ENCODE measurements at places on chromosomes 1 and 21.

DNA sequence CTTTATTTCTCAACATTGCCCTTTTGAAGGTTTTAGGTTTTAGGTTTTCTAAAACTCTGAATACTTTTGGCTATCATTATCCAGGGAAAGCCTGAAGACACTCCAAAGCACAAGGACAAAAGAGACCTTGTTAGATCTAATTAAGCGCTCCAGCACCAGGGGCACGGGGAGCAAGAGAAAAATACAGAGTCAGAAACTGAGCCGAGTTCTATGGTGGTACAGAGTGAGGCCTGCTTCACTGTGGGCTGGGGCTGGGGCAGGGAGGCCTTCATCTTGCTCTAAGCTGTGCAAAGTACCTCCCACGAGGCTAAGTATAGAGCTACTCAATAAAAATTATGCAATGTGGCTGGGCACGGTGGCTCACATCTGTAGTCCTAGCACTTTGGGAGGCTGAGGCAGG lies 19.7 kb upstream of the RAB4A start:
- DNase-seq, result no peak

DNA sequence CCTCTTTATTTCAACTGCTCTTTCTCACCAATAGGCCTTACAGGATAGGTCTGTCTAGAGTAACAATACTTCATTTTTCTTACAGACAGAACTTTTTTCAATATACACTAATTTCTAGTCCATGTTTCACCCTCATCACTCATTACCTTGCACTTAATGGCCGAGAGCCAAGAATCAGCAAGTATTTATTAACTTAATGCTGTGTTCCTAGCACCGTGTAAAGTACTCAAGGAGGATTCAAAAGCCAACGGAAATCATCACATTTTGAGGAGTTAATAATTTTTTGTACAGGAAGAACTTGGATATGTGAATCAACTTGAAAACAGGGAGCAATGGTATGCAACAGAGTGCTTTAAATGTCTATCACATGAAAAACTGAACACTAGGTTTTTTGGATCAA lies 102.0 kb downstream of the PTPN14 start:
- no peak for DNase-seq

- DNase-seq, result no peak
These were observed 67.2 kb downstream of the SCCPDH start for GRCh38 chr1:246791303-246791918.

DNA sequence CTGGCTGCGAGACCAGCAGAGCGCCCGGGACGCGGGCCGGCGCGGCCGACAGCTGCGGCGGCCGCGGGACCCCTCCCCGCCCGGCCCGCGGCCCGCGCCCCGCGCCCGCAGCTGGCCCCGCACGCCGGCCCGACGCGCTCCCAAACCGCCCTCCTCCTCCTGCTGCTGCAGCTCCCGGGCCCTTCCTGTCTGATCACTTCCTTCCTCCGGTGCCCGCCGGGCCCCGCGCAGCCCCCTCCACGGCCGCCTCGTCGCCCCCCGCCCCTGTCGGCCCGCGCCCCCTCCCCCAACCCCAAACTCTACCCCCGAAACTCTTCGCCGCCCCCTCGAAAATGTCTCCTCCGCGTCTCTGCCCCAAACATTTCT lies 594 bp downstream of the LUZP1 start:
- no peak for DNase-seq

DNA sequence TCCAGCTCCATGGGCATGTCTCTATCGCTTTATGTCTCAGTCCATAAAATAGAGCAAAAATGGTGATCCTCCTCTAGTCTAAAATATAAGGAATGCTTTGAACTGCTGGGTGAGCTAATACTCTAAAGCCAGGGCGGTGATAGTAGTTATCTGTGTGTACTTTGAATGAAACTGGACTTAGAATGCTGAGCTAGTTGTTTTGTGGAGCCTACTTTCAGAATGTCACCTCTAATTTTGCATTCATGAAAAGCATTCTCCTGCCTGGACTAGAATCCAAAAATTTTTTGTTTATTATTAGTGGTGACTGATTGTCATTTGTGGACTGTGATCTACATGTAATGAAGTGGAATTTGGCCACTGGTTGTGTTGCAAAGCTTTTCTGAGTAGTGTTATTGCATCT lies 241.6 kb upstream of the C1orf105 start:
- no peak for DNase-seq

GRCh38 chr1:115090956-115091355 lies 1.7 kb upstream of the TSPAN2 start:
- no peak for DNase-seq

GRCh38 chr1:153550827-153551500 lies 1.9 kb upstream of the S100A3 start:
- peak; percentile 49 for DNase-seq

DNA sequence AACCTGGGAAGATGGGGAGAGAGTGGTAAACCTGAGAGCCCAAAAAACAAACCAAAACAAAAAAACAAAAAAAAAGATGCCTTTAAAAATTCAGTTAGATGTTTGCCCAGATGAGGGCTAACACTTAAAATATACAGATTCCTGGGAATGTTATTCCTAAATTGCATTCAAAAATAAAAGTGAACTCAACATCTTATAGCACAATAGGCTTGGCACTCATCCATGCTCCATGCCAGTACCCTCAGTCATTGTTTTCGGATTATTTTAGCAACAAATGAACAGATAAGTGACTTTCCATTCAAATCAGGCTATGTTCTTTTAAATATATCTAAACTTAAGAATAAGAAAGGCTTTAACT lies 3.7 kb downstream of the ATP1A1 start:
- no peak for DNase-seq

- peak; percentile 79 for DNase-seq
These were observed 24.9 kb upstream of the GRHL3 start for GRCh38 chr1:24294228-24294672.

DNA sequence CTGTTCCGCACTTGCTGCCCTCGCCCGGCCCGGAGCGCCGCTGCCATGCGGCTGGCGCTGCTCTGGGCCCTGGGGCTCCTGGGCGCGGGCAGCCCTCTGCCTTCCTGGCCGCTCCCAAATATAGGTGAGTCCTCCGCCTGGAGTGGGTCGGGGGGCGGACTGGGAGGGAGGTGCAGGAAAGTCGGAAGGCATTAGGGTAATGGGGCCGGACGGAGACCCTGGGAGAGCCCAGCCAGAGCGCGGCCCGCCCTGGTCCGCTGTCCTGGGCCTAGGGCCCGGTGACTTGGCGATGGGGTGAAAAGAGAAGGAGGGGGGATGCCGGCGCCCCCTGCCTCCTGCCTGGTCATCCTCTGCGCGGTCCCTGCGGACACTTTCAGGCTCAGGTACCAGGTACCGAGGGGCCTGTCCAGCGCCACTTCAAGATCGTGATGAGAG lies 243 bp downstream of the ADAM15 start:
- no peak for DNase-seq

GRCh38 chr1:201447903-201448871 lies 20.8 kb downstream of the PHLDA3 start:
- no peak for DNase-seq

- no peak for DNase-seq
These were observed 25.6 kb downstream of the SEC16B start for GRCh38 chr1:177944016-177944949.

DNA sequence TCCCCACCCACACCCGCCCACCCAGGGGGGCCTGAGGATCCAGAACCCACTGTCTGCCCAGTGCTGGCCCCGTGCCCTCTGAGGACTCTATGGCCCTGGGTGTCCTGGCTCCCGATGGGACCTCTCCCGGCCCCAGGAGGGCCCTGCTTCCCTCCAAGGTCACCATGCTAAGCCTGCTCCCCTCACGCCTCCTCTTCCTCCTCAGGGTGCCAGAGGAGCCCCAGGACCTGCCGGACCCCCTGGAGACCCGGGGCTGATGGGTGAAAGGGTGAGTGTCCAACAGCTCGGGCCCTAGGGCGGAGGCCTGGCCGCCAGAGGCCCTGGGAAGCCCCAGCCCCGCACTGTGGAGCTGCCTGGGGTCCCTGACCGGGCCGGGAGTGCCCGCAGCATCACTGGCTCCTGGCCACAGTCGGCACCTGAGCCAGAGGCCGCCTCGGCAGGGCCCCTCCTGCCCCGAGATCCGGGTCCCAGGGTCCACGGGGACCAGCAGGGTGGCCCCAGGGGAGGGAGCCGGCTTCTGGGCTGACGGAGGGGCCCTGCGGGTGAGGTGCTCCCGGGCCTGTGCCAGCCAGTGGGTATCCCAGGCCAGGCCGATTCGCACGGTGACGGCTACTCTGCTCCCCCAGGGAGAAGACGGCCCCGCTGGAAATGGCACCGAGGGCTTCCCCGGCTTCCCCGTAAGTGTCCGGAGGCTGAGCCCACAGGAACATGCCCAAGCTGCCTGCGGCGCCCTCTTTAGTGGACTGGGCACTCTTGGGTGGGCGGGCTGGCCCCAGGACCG lies 16.1 kb downstream of the COL6A1 start:
- DNase-seq, result peak; percentile 55

GRCh38 chr1:231000639-231001038 lies 21.7 kb downstream of the ARV1 start:
- no peak for DNase-seq

GRCh38 chr1:223233410-223234169 lies 90.5 kb upstream of the TLR5 start:
- no peak for DNase-seq

DNA sequence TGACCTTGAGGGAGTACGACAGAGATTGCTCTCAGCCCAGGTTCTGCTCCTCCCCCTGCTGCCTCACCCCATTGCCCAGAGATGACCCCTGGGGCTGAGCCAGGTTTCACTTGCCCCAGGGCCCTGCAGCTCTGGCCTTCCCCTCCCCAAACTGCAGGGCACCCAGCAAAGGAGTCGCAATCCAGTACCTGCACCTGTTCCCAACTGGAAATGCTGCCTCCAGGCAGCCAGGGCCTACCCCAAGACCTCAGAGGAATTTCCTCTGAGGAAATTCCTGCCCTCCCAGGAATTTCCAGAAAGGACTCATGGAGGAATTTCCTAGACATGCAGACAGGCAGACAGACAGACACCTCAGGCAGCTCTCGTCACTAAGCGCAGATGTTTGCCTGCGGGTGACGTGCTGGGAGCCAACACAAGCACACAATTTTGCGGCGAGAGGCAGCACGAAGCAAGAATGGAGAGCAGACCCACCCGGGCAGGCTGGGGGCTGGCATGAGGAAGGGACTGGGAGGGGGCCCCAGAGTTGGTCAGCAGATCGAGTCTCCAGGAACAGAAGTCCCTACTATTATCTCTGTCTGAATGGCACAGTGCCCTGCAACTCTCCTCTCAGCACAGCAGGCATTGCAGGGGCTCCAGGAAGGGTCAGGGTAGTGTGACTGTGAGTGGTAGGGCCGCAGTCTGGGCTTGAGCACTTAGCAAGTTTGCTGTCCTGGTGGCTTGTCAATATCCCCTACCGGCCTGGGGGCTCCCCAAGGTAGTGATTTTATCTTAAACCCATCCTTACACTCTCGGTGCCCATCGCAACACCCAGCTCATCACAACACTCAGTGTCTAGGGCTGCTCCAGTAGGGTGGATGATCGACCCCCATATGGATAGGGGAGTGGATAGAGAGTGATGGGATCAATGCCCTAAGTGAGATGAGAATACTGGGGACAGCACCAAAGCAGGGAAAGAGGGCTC lies 2.9 kb upstream of the EFNA1 start:
- peak; percentile 80 for DNase-seq

GRCh38 chr21:23977971-23978370 lies 1629.3 kb downstream of the MRPL39 start:
- no peak for DNase-seq

DNA sequence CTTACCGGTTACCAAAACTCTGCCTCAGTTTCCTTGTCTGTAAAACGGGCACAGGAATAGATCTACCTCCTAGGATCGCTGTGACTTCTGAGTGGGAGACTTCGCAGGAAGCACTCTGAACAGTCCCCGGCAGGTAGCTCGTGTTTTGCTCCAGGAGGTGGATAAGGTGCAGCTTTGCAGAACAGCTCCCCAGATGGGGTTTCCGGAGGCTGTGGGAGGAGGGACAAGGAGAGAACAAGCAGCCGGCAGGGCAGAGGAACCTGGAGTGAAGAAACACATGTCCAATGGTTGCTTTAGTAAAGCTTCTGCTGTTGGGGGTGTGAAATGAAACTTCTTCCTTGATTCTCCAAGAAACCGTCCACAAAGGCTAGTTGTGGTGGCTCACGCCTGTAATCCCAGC lies 95.5 kb upstream of the TARDBP start:
- no peak for DNase-seq

DNA sequence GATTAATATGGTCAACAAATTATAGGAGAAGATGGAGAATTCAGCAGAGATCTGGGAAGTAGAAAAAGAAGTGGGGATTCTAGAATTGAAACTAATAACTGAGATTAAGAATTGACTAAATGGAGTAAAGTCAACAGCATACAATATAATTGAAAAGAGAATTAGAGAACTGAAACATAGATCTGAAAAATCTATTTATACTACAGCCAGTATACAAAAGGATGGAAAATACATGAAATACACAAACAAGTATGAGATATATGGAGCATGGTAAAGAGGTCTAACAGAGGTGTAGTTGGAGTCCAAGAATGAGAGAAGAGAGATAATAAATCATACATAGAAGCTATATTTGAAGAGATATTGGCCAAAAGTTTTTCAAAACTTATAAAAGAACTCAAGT lies 235.2 kb downstream of the FGGY start:
- no peak for DNase-seq

DNA sequence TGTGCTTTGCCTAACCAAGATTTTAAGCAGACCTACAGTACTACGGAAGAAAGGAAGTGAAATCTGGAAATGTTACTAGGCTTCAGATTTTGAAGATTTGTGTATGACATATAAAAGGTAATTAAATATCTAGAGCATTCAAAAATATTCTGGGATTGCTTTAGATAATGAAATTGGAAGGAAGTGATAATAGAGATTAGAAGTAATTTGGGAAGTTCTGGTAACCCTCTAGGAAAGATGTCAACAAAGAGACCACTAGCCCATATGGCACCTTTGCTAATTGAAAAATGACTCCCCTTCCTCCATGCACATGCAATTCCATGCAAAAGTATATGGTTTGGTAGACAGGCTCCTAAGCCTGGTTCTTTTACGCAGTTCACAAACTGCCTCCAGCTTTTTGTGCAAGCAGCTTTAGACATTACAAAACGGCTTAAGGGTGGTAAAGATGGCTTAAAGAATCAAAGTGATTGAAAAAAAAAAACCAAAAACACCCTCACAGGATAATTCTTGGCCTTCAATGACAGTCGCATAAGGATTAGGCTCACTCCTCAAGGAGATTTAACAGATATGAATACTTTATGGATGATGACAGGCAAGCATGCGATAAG lies 81.8 kb downstream of the LRRC7 start:
- DNase-seq, result no peak

DNA sequence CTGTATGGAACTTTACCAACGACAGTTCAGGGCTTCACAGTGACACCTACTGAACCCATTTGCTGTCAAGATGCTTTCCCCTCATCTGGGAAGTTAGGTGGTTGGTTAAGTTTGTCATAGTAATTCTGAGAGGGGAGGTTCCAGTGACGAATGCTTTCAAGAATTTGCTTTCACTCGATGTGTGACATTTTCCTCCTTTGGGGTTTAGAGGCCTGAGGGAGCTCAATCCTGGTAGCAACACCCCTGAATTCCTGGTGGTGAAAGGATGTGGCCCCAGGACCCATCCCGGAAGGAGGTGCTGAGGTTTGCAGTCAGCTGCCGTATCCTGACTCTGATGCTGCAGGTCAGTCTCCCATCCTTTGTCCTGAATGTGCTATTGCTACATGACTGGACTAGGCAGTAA lies 2.8 kb downstream of the PIGV start:
- DNase-seq, result no peak
